ENCODE measurements at places on chromosomes 5 and 9. TPM values are rescaled to one million over a fixed set of nuclear protein-coding genes. Genes with fewer than 3 reads are reported as not detected.
A peak's percentile ranks its signal among the peaks of the same experiment; 100 is the strongest.

- DNase-seq = no peak
Measured at GRCh38 chr5:140169410-140169809, 5.6 kb upstream of the CYSTM1 start.

GRCh38 chr5:137693951-137694721 is 41.8 kb downstream of the KLHL3 start:
- no peak for DNase-seq

- no peak for DNase-seq
Measured at GRCh38 chr5:167709625-167710024, 581.8 kb upstream of the WWC1 start.

DNA sequence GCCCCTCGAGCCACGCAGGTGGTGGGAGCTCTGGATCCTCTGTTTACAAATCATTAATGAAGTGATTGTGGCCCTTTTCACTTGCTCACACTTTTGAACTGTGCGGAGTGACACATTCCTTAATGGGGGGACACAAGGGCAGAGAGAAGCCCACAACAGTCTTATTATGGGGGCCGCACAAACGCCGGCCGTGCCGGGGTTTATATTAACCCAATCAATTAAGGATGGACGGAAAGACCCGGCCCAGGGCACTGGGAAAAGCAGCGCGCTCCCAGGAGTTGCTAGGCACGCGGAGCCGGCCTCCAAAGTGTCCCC is 634.8 kb downstream of the IRX1 start:
- no peak for DNase-seq

GRCh38 chr5:67015541-67016191 is 180.9 kb downstream of the CD180 start:
- no peak for DNase-seq

DNA sequence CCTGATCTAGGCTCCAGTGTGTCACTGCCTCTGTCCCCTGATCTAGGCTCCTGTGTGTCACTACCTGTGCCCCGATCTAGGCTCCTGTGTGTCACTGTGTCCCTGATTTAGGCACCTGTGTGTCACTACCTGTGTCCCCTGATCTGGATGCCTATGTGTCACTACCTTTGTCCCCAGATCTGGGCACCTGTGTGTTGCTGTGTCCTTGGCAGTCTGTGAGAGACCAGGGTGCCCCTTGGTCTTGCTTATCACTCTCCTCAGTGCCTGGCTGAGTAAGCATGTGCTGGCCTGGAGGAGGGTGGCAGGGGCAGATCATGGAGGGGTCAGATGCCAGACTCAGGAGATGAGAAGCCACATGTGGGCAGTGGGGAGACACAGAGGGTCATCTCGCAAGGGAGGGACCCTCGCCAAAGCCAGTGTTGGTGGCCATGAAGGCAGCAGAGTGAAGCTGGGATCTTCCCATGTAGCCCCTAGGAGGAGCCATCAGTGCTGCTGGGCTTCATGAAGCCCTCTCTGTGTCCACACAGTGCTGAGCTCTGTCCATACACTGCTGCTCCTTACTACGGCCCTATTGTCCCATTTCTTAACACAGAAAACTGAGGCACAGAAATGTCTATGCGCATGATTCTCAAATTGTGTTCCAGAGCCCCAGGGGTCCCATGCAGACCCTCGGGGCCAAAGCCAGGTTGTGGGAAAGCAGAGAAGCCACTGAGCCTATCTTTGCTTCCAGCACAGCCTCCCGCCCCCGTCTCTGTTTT is 15.5 kb downstream of the OLFML2A start:
- no peak for DNase-seq

DNA sequence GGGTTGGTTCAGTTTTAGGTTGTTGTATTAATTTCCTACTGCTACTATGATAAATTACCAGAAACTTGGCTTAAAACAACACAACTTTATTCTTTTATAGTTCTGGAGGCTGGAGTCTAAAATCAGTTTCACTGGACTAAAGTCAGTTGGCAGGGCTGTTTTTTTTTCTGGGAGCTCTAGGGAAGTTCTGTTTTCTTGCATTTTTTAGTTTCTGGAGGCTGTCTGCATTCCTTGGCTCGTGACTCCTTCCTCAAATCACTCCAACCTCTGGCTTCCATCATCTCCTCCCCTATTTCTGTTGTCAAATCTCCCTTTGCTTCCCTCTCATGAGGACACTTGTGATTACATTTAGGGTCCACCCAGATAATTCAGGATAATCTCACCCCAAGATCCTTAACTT is 51.3 kb upstream of the SUB1 start:
- no peak for DNase-seq

GRCh38 chr9:84935528-84936117 is 266.1 kb downstream of the NTRK2 start:
- no peak for DNase-seq

GRCh38 chr9:97473717-97474116 is 27.7 kb upstream of the TMOD1 start:
- DNase-seq = peak; percentile 19

GRCh38 chr5:142378737-142379634 is 54.2 kb upstream of the SPRY4 start:
- DNase-seq = no peak

EFNA5 gene
- 69.5 TPM for total RNA-seq

ARL14EPL gene
- not detected for total RNA-seq

KIF12 gene
- 1.2 TPM for total RNA-seq

ABCA1 gene
- total RNA-seq = 20.2 TPM

Data from dorsolateral prefrontal cortex (tissue), 122 donors.